ENCODE measurements at places on chromosomes 5 and 9.
A peak's percentile ranks its signal among the peaks of the same experiment; 100 is the strongest.

DNA sequence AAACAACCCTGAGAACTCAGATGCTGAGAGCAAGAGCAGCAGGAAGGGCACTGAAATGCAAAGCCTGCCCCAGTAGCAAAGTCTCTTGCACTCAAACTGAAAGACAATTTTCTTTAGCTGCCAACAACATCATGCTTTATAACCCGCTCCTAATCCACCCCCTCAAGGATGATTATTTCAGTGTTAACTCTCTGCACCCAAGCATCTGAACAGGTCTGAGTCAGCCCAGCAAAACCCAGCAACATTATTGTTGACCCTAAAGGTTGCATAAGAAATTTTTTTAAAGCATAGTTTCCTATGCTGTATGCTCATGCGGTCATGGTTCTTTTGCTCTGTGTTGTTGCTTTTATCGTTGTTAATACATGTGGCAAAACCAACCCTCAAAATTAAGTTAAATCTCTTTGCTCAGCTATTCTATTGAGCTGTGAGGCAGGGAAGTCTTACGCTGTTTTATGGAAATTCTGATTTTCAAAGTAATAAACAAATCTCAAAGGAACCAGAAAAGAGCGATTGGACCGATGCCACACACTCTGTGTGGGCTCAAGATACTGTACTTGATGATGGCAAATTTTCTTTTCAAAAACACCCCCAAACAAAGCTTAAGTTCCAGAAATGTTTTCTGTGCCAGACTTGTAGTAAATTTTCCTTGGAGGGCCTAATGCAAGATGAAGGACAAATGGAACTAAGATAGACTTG is 440.6 kb upstream of the MPDZ start:
- DNase-seq, result no peak

DNA sequence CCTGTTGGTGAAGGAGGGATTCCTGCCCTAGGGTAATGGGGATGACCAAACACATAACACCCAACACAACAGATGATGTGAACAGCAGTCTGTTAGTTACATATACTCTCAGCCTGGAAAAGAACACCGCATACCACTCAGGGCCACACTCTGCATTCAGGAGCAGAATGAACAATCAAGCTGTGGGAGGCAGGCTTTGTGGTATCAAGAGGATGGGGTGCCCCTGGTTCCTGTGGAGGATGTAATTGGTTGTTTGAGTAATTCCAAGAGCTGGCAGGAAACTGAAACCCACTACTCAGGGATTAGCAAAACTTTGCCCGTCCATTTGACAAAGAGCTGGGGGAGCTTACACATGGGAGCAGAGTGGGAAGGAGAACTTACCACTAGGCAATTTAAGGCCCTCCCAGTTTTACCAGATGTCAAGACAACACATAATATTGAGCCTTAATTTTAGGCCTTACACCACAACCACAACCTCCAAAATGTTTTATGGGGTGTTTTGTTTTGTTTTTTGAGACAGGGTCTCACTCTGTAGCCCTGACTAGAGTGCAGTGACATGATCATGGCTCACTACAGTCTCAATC is 15.6 kb upstream of the PRKAA1 start:
- DNase-seq, result no peak

DNA sequence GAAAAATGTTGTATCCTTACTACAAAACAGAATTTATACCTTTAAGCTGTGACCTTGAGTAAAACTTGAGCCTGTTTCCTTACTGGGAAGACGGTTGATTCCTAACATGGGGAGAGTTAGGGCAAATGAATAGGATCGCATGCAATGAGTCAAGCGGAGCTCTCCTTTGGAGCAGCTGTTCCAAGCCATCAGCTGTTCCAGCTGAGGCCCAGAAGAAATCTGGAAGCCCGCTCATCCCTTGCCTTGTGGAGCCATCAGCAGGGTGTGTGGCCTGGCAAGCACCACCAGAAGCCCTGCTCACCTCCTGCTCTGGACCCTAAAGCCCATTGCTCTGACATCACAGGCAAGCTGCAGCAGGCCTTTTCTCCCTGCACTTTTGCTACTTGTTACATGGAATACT is 8.0 kb downstream of the KIAA1191 start:
- no peak for DNase-seq

DNA sequence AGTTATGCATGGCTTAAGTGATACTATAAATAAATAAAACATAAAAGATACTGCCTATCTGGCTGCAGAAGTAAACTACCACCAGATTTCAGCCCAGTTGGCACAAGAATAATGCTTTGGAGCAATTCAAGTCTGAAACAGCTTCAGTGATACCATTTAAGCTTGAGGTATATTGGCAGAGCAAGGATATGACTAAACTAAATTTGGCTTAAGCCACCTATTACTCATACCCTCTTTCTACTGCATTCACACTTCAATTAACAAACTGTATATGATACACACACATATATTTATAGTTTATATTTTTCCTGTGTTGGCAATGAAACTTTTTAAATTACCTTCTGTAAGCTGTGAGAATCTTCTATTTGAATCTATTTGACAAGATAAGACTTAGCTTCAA is 431.9 kb downstream of the ANXA1 start:
- DNase-seq, result no peak

GRCh38 chr5:21623831-21624230 is 1229.3 kb downstream of the CDH12 start:
- no peak for DNase-seq

DNA sequence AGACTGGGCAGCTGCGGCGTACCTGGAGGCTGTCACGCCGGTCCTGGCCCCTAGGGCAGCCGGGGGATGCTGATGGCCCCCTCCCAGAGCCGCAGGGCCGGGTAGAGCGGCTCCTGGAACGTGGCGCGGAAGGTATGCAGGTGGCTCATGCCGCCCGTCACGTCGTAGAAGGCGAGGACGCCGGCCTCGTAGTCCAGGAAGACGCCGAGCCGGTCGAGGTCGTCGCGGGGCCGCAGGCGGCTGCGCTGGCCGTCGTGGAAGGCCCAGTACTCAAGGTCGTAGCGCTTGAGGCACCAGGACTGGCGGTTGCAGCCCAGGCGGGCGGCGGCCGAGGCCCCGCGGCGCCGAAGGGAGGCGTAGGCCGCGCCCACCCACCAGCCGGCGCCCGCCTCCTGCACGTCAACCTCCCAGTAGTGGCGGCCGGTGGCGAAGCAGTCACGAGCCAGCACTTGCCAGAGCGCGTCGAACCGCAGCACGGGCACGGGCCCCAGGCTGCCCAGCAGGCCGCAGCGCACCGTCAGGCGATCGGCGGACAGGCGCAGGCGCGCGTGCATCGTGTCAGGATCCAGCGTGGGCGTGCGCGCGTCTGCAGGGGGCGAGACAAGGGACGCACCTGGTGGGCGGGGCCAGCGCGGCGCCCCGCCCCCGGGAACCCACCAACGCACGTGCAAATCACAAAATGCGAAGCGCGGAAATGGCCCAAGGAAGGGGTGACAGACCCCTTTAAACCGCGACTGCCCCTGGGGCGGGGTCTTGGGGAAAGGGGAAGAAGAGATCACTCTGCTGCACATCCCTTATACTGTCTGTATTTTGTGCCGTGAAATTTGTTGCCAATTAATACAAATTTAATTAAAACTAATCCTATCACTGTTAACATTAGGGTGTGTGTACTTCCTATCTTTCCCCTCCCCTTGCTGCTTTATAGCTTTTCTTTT is 31.2 kb downstream of the NANS start:
- DNase-seq, result no peak

DNA sequence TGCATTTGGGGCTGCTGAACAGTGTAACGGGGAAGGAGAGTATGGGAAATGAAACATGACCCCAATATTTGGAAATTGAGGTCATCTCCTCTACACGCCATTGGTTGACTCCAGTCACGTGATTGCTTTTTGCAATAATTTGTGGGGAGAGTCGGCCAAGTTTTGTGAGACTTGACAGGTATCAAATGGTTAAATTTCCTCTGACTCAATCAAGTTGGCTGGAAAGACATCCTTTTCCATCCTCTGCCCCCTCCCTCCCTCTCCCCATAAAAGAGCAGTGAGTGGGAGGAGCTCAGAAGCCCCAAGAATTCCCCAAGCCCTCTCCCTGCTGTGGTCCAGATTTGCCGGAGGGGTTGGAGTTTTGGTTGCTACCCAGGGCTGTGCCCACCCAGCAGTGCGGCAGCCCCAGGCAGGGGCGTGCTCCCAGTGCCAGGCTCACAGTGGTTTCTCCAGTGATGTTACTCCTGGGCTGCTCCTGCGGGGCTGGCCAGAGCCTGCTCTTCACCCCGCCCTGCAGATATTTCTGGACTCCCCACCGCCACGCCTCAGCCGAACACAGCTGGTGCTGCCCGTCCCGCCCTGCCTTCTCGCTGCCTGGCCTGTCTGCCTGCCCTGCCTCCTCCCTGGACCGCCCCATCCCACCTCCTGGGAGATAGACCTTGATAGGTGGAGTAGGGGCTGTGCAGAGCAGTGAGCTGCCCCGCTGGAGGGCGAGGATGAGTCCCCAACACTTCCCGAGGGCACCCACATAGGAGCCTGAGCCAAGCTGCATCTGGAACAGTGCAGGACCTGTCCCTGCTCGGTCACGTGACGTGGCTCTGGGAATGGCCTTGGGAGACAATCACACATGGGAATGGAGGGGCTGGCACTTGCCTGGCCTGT is 3.4 kb downstream of the COL5A1 start:
- peak; percentile 29 for DNase-seq

- no peak for DNase-seq
Observed at GRCh38 chr9:6234014-6234413, 18.4 kb downstream of the IL33 start.

GRCh38 chr5:116672203-116672602 is 97.6 kb upstream of the SEMA6A start:
- DNase-seq, result no peak

DNA sequence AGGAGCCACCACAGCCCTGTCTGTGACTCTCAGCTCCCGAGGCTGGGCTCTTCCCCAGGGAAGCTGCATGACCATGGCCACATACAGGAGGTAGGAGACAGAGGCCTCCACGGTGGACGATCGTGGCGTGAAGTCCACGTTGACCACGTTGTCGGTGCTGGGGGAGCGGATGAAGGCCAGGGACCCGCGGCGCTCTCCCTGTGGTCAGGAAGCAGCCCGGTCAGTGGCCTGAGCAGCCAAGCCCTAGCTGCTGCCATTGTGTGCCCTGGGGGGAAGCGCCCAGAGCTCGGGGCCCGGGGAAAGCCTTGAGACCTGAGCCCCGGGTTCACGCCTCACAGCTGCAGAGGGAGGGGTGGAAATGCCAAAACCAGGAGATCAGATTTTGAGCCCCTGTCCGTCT is 34.3 kb downstream of the EXOC3 start:
- no peak for DNase-seq

DNA sequence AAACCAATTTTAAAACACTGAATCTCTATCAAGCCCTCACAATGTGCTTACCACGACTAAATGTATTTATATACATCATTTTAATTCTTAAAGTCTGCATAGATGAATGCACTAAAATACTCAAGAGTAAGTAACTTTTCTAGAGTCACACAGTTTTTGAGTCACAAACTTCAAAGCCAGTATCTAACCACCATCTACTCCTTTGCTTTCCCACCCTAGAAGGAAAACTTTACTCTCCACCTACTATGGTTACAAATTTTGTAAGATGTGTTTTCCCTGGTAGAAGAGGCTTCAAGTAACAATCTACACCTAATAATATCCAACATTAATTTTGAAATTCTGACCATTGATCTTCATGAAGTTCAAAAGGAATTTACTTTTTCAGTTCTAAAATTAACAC is 18.7 kb downstream of the ZFAND5 start:
- DNase-seq, result no peak

GRCh38 chr5:96576876-96577275 is 85.3 kb upstream of the CAST start:
- no peak for DNase-seq

- DNase-seq, result no peak
Observed at GRCh38 chr5:84535281-84535680, 150.6 kb upstream of the EDIL3 start.

DNA sequence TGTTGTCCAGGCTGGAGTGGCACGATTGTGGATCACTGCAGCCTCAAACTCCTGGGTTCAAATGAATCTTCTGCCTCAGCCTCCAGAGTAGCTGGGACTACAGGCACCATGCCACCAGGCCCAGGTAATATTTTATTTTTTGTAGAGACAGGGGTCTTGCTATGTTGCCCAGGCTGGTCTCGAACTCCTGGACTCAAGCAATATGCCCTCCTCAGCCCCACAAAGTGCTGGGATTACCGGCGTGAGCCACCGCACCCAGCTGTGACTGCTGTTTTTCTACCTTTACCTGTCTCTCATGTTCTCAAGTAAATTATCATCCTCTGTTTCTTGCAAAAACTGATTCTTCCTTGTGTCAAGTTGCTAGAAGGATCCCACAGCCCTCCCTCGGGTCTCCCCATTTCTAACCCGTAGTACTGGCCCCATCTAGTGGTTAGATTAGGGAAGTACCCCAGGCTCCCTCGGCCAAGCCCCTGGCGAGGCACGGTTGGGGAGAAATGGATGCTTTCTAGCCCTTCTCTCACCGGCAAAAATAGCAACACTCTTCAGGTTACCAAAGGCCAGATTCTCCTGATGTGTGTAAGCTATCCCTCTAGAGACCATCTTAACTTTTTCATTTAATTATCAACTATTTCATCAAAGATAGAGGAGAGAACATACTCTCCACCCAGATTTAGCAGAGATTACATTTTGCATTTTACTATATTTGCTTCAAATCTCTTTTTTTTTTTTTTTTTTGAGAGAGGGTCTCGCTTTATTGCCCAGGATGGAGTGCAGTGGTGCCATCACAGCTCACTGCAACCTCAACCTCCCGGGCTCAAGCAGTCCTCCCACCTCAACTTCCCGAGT is 19.2 kb upstream of the TOR1B start:
- DNase-seq, result peak; percentile 50

DNA sequence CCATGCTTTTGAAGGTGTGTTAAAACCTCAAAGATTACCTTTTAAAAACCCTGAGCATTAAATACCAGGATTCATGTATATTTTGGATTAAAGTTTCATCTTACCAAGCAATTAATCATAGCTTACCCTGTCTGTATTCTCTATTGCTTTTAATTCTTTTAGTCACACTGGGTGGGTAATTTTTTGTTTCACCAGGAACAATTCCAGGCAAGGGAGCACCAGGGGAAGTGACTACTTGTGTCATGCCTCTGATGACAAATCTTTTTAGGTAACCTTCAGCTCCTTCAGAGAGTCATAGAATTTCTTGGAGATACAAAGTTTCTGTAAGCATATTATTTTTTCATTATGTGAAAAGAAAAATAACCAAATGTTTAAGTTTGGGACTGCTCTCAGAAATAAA is 33.4 kb upstream of the ANXA1 start:
- no peak for DNase-seq

GRCh38 chr9:135711881-135712280 is 9.9 kb downstream of the KCNT1 start:
- DNase-seq, result no peak

DNA sequence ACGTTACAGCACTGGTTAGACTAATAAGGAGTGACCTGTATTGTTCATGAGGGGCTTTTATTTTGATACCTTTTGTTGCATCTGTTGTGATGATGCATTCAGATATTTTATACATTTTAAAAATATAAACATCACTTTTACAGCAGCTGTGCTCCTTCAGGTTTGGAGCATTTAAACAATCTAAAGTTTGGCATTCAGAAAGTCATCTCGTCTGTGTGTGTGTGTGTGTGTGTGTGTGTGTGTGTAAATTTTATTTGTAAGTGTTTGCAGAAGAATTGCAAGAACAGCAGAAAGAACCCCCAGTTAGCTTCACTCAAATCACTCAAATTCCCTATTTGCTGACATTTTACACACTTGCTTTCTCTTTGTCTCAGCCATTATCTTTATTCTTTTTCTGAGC is 87.4 kb downstream of the ERCC6L2 start:
- DNase-seq, result no peak
